ENCODE measurements at places on chromosomes 5 and 9.

DNA sequence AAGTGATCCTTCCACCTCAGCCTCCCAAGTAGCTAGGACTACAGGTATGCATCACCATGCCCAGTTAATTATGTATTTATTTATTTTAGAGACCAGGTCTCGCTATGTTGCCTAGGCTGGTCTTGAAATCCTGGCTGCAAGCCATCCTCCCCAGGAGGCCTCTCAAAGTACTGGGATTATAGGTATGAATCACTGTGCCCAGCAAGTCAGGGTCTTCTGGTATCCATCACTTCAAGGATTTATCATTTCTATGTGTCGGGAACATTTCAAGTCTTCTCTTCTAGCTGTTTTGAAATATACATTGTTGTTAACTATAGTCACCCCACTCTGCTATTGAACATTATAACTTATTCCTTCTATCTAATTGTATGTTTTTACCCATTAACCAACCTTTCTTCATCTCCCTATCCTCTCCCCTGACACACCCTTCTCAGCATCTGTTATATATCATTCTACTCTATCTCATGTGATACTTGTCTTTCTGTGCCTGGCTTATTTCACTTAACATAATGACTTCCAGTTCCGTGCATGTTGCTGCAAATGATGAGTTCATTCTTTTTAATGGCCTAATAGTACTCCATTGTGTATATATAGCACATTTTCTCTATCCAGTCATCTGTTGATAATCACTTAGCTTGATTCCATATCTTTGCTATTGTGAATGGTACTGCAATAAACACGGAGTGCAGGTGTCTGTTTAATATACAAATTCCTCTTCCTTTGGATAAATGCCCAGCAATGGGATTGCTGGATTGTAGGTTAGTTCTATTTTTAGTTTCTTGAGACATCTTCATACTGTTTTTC is 26.4 kb downstream of the UTP15 start:
- peak; percentile 77 for DNase-seq

DNA sequence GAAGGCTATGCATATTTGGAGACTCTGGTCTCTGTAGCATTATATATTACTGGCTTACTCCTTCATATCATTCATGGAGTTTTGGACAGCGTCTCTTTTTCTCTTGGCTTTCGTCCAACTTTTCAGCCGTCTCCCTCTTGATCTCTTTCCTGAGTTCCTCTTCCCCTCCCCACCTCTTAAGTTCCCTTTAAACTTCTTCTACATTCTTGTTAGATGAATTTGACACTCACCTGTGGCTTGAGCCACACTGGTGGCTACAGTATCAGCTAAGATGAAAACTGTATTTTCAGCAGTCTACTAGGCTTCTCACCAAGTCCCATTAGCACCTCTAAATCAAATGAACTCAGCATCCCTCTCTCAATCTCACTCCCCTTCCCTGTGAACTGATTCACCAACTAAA is 128.1 kb downstream of the STARD4 start:
- DNase-seq = peak; percentile 40

- no peak for DNase-seq
Measured at GRCh38 chr9:77901771-77902170, 129.8 kb downstream of the GNAQ start.

GRCh38 chr5:10556289-10556807 is 7.5 kb upstream of the ANKRD33B start:
- DNase-seq = peak; percentile 56

DNA sequence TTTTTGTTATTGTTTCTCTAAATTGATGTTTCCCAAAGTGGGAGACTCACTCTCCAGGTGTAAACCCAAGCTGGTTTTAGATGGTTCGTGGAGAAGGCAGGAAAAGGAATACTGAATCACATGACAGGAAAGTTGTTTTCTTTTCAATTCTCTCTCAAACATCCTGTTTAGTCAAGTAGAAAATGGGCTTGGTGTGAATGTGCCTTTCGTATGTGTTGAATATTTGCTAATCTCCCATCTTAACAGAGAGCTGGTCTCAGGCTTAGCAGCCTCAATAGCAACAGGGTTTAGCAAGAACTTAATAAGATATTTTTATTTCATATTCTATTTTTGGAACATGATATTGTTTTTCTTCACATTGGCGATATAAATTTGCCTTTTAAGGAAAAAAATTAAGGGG is 119.7 kb downstream of the INSYN2B start:
- DNase-seq = no peak

DNA sequence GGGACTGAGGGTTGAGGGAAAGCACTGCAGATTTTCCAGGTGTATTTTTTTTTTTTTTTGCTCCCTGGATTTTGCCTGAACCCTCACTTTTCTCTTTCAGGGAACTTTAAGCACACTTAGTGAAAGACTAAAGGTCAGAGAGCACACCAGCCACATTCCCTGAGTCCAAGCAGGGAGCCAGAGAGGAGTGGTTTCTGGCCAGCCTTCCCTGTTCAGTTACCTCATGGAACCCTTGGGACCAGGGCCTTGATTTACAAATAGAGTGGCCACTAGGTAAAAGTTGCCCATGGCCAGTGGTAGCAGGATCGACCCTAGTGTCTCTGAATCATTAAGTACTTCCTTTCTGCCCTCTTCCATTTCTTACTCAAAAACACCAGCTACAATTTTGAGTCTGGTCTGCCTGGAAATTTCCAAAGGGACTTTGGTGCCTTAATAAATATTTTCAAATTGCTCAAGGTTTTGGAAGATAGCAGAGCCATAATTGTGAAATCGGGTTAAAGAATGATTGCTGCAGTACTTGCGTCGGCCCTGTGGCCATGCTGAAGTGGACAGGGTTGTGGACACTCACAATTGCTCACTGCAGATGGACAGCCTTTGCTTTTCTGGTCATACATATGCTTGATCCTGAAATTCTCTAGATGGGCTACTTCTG is 14.5 kb downstream of the PALM2AKAP2 start:
- no peak for DNase-seq

- DNase-seq = no peak
Measured at GRCh38 chr9:111429175-111429574, 55.0 kb downstream of the ECPAS start.

DNA sequence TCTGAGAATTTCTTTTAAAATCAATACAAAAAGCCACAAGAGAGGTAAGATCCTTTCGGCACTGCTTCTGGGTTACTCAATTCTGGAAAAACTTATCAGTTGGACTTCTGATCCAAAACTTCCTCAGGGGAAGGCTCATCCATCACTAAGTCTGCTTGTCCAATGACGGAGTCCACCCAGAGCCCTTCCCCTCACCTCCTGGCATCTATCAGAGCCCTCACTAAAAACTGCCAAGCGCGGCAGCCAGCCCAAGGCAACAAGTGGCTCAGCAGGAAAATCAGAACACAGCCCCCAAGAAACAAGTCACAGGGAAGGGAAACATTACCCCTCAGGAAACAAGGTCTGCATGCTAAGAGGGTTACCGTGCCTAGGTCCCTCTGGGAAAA is 869 bp upstream of the ESM1 start:
- no peak for DNase-seq

DNA sequence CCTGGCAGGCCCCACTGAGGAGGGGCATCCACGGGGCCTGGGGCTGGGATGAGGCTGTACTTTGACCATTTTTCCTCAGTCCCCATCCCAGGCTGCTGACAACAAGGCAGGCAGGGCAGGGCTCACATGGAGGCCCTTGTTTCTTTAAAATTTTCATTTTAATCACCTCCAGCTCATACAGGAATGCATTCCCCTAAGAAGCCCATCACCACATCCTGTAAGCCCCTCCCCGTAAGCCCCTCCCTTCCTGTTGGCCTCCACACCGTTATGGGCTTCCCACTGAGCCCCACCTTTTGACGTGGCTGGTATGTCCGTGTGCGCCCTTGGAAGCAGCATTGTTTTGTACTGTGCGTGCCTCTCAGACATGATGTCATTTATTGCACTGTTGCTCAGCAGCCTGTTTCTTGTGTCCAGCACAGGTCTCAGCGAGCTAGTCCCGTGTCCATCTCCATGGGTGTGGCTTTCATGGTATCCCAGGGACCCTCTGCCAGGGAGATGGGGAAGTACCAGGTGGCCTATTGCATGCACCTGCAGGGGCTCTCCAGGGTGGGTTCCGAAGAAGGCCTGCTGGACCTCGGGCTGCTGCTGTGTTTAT is 22.4 kb downstream of the PHF2 start:
- DNase-seq = peak; percentile 45

GRCh38 chr9:113940077-113940476 is 64.0 kb downstream of the ZNF618 start:
- DNase-seq = peak; percentile 11

DNA sequence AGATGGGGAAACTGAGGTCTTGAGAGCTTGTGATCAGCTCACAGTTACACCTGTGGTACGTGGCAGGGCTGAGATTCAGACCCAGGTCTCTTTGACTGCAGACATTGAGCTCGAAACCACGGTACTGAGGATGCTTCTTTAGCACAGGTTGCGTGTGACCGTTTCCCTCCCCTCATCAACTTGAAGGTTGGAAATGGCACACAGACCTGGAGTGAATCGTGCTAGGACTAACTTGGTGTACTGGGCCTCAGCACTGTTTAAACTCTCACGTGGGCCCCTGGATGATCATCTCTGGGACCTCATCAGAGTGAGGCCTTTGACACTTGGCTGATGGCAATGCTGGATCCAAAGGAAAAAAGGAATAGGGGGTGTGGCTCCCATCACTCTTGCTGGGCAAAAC is 106.0 kb downstream of the MVB12B start:
- DNase-seq = no peak

GRCh38 chr5:76445063-76445462 is 42.0 kb downstream of the IQGAP2 start:
- DNase-seq = no peak

Data from fibroblast of upper back skin (primary cell).